Type B pancreatic cell (in vitro differentiated cells): ENCODE measurements at places on chromosomes 3 and 15. TPM values are rescaled to one million over a fixed set of nuclear protein-coding genes. Genes with fewer than 3 reads are reported as not detected.

DNA sequence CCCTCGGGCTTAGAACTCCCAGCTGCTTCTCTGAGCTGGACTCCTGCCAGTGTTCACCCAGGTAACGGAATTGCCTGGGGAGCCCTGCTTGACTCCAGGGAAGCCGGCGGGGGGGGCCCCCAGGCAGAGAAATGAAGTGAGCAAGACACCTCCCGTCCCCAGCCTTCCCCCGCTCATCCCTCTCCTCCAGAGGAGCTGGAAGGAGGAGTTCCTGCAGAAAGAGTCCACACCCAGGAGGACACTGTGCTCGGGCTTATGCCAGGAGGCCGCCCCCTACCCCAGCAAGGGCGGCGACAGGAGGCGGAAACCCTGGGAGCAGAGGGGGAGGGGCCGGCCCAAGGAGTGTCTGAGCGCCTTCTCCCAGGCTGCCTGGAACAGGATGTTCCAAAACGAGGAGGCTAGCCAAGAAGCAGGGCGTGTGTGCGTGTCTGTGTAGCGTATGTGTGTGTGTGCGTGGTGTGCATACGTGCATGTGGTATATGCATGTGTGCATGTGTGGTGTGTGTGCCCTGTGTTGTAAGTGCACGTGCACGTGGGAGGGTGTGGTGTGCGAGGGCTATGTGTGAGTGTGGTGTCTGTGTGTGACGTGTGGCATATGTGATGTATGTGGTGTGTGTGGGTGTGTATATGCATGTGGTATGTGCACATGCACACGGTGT lies 511.3 kb downstream of the SHQ1 start:
- no peak for DNase-seq

DNA sequence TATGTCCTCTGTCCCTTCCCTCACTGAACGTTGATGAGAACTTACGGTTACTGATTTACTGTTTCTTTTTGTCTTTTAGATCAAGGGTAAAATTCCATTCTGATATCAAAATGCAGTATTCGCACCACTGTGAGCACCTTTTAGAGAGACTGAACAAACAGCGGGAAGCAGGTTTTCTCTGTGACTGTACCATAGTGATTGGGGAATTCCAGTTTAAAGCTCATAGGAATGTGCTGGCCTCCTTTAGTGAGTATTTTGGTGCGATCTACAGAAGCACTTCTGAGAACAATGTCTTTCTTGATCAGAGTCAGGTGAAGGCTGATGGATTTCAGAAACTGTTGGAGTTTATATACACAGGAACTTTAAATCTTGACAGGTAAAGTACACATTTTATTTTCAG lies 990 bp downstream of the MYNN start:
- no peak for DNase-seq

LTF gene
- total RNA-seq = not detected in 2 replicates

DNA sequence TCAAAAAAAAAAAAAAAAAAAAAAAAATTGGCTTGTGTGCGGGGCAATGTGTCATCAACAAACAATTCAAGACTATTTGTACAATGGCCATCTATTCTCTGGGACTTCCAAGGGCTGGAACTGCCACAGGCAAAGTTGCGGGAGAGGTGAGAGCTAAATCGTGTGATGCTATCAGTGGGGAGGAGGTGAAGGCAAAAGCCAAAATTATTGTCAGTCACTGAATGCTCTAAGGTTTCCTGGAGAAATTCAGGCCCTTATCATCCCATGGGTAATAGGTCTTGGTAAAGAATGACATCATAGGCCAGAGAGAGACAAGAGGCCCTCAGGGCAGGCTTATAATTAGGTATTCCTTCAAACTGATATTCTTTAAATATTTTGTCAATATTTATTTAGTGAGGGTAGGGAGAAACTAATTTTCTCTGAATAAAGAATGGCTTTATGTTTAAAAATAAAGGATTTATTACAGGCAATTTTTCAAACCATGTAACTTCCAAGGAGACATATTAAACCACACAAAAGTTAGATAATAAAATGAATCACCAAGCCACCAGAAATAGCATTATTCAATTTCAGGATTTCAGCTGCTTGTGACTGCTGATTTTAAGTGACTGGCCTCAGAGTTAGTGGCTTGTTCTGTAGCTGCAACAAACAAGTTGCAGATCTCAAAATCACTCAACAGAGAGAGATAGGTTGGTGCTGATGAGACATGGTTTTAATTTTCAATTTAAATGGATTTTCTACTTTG lies 226.3 kb upstream of the MRPL3 start:
- DNase-seq = no peak

DNA sequence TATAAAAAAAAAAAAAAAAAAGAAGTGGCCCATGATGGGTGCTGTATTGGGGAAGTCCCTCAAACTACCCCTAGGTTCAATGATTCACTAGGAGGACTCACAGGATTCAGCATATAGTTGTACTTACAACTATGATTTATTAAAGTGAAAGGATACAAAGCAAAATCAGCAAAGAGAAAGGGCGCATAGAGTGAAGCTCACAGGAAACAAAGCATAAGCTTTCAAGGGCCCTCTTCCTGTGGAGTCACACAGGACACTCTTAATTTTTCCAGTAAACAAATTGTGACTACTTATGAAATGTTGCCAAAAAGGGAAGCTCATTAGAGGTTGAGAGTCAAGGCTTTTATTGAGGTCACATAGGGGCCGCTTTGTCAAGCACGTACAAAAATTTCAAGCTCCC lies 153.7 kb upstream of the GAP43 start:
- DNase-seq = no peak
